ENCODE measurements at places on chromosomes 7 and 10.
A peak's percentile ranks its signal among the peaks of the same experiment; 100 is the strongest.

- DNase-seq: peak; percentile 39
These were observed 179.6 kb upstream of the LRRTM3 start for GRCh38 chr10:66746246-66746645.

DNA sequence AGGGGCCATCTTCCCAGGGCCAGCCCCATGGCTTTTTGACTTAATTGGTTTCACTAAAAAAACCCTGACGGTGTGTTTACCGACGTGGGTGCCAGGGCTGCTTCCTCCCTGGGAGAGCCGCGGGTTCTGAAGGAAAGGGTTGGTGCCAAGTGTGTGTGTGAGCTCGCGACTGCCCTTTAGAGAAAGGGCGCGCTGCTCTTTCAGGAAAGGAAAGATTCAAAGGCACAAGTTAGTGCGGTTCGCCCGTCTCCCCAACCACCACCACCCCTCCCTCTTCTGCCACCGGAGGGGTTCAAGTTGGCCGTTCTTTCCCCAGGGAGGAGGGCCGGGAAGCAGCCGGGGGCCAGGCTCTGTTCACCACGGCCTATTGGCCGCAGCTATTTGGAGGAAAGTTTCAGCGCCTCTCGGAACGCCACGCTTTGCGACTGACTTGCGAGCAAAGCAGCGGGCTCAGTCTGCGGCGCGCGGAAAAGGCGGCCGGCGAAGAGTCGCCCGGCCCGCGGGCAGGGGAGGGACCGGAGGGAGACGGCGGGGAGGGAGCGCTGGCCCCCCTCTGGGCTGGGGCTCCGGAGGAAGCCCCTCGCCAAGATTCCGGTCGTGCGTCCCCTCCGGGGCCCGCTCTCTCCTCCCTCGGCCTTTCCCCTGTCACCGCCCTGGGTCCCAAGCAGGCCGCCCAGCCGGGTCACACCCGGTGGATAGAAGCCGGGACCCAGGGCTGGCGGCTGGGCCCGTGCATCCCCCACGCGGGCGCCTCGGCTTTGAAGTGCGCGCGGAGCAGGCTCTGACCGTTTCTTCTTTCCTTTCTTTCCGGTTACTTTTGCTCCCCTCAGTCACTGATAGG is 165.9 kb upstream of the PPP1R3A start:
- no peak for DNase-seq

DNA sequence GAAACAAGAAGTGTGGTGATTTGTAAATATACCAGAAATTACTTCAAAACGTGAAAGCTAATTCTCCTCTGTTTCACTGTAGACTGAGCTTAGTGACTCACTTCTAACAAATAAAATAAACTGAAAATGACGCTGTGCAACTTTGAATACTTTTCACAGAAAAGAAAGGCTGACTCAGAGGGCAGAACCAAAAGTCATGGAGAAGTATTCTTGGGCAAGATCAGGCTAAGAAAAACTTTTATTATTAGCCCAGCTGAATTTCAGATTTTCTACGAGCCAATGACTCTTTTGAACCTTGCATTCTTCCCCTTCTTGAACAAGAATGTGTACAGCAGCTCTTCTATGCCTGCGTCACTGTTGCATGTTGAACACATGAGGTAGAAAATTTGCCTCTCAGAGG is 527.3 kb upstream of the GHITM start:
- DNase-seq: peak; percentile 76

DNA sequence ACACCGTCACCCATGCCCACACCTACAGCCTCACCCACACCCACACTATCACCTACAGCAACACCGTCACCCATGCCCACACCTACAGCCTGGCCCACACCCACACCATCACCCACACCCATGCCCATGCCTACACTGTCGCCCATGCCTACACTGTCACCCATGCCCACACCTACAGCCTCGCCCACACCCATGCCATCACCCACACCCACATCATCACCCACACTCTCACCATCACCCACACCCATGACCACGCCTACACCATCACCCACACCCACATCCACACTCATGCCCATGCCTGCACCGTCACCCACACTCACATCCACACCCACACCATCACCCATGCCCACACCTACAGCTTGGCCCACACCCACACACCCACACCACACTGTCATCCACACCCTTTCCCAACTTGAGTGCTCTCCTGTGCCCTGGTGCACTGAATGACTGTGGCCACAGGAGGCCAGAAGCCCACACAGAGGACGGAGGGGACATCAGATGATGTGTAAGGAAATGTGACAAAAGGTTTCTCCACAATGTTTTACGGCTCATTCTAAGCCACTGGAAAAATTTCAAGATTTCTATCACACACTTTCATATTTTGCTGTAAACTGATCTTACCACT is 153.3 kb downstream of the WDR37 start:
- DNase-seq: no peak

GRCh38 chr10:90051474-90051873 is 350.1 kb downstream of the KIF20B start:
- no peak for DNase-seq

GRCh38 chr10:17479822-17480221 is 25.4 kb upstream of the ST8SIA6 start:
- no peak for DNase-seq

DNA sequence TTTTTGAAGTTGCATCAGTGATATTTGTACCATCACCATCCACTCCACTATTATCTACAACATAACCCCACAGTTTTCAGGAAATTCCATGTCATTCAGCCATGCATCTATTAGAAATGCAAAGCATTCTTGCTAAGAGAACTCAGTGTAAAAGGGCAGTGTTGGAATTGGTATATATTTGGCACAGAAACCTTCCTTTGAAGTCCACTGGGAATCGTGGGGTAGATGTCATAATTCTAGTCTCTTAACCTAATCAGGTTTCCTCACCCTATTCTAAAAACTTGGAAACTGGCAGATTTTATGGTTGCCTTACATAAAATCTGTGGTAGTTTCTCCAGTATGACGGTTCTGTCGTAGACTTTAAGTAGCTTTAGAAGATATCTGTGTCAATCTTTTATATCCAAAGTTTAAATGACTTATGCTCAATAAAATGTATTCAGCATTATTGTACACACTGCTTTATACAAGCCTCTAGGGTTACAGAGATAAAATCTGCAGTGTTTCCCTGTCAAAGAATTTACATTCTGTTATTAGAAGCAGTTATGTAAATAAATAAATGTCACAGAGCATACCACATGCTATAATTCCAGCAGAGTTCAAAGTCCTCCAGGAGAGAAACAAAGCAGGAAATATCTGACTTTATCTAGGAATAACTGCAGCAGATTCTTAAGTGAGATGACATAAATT is 704.4 kb upstream of the CELF2 start:
- DNase-seq: no peak

GRCh38 chr10:59719374-59719773 is 9.7 kb upstream of the SLC16A9 start:
- DNase-seq: no peak

DNA sequence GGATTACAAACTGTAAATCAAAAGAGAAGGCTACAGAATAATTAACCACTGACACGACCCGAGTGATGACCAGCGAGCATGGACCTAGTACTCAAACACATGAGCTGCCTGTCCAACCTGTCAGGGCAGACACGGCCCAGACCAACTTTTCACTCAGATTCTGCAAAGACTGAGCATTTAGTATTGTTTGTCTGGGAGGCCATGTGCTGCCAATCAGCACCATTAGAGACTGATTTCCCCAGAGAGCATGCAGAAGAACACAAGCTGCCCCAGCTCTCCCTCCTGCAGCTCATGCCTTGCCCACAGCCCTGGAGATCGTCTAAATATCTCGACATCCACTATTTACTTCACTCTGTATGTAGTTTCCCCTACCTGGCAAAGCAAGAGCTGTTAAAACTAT is 172.6 kb upstream of the INHBA start:
- DNase-seq: no peak

DNA sequence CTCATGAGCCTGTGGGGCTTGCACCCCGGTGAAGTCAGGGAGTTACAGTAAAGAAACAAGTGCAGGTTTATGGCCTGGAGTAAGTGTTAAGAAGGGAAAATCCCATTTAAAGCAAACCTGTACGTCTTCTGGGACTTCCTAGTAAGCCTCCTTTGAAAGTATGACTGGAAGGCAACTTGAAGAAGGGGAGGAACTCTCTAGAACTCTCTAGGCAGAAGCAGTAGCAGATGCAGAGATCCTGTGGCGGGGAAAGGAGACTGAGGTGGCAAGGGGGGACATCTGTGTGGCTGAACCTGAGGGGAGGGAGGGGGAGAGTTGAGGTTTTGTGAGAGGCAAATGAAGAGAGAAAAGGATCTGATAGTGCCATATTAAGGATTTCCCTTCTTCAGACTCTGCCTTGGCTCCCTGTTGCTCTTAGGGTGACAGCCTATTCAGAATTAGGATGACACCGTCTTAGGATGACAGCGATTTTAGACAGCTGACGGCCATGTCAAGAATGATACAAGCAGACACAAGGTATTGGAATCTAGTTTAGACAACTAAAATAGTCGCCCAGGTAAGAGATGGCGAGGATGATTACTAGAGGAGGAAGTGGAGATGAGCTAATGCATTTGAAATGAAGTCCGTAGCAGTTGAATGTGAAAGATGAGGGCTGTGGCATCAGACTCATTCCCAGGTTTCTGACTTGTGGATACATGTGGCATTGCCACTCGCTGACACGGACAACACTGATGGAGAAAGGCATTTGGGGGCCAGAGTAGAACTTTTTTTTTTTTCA is 29.0 kb downstream of the CUL1 start:
- no peak for DNase-seq

- DNase-seq: peak; percentile 52
These were observed 612 bp downstream of the KCP start for GRCh38 chr7:128909625-128910568.

- DNase-seq: no peak
These were observed 8.4 kb downstream of the LAMB1 start for GRCh38 chr7:107994421-107995030.

GRCh38 chr7:65731562-65732035 is 141.3 kb upstream of the VKORC1L1 start:
- DNase-seq: no peak

DNA sequence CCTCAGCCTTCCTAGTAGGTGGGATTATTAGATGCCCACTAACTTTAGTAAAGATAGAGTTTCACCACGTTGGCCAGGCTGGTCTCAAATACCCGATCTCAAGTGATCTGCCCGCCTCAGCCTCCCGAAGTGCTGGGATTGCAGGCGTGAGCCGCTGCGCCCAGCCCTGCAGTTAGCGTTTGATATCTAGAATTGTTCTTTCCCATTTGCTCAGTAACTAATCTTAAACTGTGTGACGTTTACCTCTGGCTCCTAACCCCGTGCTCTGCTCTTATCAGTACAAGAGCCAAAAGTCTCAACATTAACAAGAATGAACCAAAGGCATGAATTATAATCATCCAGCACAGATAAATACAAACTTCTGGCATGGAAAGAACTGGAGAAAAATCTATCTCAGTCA is 47.4 kb downstream of the IGF2BP3 start:
- peak; percentile 84 for DNase-seq

DNA sequence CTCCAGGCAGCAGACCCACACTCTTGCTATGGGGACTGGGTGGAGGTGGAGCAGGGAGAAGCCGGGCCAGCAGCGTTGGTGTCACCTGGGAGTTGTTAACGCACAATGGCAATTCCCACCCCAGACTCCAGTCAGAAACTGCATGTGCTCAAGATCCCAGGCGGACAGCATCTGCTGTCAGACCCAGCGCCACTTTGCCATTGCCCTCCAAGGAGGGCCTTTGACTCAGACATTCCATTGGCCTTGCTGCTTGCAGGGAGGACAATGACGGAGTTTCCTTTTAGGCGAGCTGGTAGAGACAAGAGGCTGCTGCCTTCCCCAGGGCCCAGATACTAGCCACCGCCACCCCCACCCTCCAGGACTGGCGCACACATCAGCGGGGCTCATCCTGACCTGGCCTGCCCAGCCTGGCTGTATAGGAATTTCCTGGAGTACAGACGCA is 34.5 kb downstream of the ZNF775 start:
- peak; percentile 7 for DNase-seq

GRCh38 chr7:36037121-36037662 is 115.9 kb upstream of the EEPD1 start:
- peak; percentile 97 for DNase-seq

GRCh38 chr10:4656576-4657194 is 169.3 kb upstream of the AKR1E2 start:
- peak; percentile 45 for DNase-seq

GRCh38 chr7:101650579-101651081 is 21.5 kb upstream of the MYL10 start:
- DNase-seq: peak; percentile 15

DNA sequence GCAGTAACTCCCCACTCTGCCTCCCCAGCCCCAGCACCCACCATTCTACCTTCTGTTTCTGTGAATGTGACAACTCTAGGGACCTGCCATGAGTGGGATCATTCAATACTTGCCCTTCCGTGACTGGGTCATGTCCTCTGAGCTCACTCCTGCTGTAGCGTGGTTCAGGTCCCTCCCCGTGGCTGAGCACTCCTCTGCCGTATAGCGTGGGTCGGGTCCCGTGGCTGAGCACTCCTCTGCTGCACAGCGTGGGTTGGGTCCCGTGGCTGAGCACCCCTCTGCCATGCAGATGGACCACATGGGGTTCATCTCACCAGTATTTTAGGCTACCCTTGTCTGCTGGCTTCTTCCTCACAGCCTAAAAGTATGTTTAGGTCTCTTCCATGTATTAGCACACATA is 43.0 kb downstream of the INSIG1 start:
- no peak for DNase-seq

DNA sequence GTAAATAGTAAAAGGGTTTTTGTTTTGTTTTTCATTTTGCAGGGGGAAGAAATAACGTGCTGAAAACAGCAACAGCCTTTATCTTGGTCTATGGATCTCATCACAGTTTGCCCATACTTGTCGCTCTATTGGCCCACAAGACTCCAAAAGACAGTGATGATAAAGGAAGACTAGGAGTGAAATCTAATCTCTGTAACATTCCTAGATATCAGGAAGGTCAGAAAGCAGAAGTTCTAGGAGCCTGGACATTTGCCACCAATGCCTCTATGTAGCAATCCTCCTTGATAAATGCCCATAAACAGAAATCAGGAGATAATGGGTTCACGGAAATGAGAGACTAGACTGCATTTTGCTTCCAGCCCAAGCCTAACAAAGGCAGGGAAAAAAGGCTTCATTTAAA is 8.9 kb downstream of the CUBN start:
- peak; percentile 54 for DNase-seq

GRCh38 chr7:79465551-79465950 is 12.1 kb upstream of the MAGI2 start:
- no peak for DNase-seq

- no peak for DNase-seq
These were observed 46.4 kb downstream of the CASD1 start for GRCh38 chr7:94556028-94556427.

- DNase-seq: peak; percentile 89
These were observed at the start of gene DNAJC1 for GRCh38 chr10:22003177-22003963. DNAJC1 (minus strand) TSS chr10:22003730; CDS start chr10:22003434, 296 bp downstream.

- DNase-seq: no peak
These were observed 64.6 kb downstream of the COL13A1 start for GRCh38 chr10:69866246-69866687.

All from amniotic epithelial cell (primary cell).